ENCODE measurements at places on chromosomes 5 and 9. TPM values are rescaled to one million over a fixed set of nuclear protein-coding genes. Genes with fewer than 3 reads are reported as not detected.

The TXNDC8 gene
- total RNA-seq = not detected

The OR1J2 gene
- not detected for total RNA-seq

The PCDHB7 gene
- 1.2 TPM for total RNA-seq

The LAMC3 gene
- 7.3 TPM for total RNA-seq

The CER1 gene
- total RNA-seq = not detected

The PCDHGA8 gene
- total RNA-seq = 0.51 TPM

The GRXCR2 gene
- not detected for total RNA-seq

DNA sequence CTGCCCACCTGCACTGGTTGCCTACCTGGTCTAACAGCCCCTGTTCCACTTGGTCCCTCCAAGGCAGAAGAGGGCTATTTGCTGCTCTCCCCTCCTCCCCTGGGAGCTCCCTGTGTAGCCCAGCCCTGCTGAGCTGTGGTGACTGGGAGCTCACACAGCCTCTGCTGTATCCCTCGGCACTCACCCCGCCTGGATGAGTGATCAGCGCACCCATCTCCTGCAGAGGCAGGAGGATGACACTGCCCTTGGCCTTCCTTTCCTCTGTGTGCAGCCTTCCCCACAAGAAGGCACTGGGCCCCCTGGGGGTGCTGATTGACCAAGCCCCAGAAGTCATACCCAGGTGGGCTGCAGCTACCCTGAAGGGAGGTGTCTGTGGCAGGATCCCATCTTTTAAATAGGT, 134.2 kb downstream of the ADAMTS2 start:
- DNase-seq = no peak

DNA sequence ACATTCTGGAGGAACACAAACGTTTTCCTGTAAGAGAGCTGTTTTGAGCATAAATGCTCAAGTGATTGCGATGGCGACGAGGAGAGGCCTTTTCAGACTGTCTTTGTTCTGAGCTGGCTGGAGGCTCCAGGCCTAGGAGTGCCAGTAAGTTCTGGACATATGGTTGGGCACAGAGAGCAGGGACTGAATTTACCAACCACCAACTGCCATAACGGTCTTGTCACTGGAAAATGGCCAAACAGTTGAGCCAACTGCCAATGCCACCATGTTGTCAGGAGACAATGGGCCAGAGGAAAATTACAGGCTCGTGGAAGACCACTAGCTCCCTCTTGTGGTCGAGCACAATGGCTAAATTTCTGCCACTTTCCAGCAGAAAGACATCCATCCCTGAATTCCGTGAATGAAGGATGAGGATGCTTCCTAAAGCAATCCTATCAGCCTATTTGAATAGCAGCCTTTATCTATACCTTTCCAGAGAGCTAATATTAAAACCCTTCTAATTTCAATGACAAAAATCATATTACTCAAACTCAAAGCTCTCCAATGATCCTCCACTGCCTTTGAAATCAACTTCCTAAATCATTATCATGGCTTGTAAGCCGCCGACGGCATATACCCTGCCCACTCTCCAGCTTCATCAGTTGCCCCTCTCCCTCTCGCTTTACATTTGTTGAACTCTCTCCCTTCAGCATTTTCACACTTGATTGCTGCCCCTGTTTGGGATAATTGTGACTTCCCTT, 66.9 kb upstream of the GLIS3 start:
- DNase-seq = no peak

DNA sequence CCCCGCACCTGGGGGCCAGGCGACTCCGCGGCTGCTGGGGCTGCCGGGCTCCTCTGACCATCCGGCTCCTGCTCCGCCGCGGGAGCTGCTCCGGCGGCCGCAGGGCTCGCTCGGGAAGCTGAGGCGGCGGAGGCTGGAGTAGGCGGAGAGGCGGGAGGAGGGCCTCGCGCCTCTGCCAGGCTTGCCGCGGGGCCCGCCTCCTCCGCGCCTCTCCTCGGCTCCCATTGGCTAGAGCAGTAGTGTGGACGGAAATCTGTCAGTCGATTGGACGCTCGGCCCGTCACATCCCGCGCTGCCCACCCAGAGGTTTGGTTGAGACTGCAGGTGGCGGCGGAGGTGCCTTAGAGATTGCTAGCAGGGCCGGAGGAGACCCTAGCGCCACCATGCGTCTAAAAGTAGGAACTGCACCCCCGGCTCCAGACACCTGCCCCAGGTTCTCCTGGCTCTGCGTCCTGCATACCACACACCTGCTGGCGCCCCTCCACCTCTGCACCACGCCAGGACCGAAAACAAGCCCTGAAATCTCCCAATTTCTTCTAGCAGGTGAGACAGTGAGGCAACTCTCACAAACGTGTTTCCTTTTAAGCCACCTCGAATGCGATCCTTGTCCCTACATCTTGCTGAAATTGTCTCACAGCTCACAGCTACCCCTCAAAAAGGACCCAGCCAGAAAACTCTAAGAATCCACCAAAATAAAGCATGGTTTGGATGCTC, at the start of gene SCAI:
SCAI (minus strand) TSS at position 152 of the 714 bp plus-strand sequence; CDS start at position 61, 91 bp downstream.
- DNase-seq = peak; percentile 100

DNA sequence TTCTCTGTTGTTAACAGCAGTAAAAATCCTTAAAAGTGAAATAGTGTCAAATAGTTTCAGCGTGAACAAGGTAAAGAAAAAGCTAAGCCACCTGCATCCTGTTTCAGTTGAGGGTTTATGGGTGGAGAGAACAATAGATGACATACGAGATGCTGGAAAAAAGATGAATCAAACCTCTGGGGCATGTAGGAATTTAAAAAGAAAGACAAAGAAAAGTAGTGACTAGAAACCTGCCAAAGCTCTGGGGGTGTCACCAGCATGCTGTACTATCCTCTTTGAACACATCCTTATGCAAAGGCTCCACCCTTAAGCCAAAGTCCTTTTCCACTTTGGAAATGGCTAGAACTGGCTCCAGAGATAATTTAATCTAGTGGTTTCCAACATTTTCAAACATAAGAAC, 22.2 kb downstream of the SCAI start:
- DNase-seq = no peak

GRCh38 chr9:119544492-119544891, 175.3 kb upstream of the BRINP1 start:
- DNase-seq = no peak

GRCh38 chr9:95494416-95495371, 22.1 kb downstream of the PTCH1 start:
- DNase-seq = no peak

GRCh38 chr9:134855900-134856377, 24.7 kb upstream of the FCN2 start:
- no peak for DNase-seq

DNA sequence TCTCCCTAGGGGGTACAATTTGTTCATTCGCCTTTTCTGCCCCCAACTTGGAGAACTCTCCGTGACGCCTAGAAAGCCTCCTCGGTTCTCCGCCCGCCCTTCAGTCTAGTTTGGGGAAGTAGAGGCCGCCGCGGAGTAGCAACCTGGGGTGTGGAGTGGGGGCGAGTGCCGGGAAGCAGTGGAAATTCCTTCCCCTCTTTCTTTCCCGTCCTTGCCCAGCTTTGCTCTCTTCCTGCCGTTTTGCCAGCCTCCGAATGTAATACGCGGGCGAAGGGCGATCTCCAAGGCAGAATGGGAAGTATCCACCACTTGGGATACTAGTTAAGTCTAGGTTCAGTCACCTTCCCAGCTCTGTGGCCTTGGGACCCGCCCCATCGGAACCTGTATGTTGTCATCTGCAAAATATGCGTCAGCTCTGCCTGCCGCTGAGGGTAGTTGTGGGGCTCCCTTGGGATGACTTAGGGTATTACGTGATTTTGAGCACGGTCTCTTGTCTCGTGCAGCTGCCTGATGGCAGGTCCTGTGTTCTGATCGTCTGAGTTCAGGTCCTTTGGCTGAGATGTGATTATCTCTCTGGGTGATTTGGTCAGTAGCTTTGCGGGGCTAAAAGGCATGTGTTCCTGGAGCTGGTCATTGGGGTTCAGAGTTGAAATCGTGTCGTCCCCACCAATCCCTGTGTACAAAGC, 724 bp downstream of the PAM start:
- DNase-seq = no peak

GRCh38 chr9:23683611-23684061, 142.4 kb downstream of the ELAVL2 start:
- DNase-seq = no peak

DNA sequence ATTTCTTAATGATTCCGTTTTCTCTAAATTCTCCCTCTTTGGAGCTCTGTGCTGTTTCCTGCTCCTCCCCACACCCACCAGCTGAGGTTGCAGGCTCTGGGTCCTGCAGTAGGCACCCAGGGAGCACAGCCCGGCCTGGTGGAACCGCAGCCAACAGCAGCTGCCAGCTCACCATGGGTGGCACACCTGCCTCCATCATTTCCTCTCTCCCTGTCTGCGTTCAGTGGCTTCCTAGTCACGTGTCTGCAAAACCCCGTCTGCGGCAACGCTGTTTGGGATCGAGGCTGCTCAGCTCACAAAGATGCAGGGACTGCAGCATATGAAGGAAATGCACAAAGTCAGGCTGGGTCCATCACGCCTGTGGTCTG, 367.8 kb downstream of the IRX2 start:
- DNase-seq = no peak

GRCh38 chr5:125316915-125317535, 570.6 kb upstream of the ZNF608 start:
- DNase-seq = no peak

GRCh38 chr5:140978260-140978659, 12.0 kb downstream of the PCDHAC2 start:
- DNase-seq = no peak

GRCh38 chr9:5910413-5911057, 19.8 kb downstream of the MLANA start:
- DNase-seq = no peak

GRCh38 chr9:128088253-128088945, 20.4 kb downstream of the SLC25A25 start:
- DNase-seq = no peak

DNA sequence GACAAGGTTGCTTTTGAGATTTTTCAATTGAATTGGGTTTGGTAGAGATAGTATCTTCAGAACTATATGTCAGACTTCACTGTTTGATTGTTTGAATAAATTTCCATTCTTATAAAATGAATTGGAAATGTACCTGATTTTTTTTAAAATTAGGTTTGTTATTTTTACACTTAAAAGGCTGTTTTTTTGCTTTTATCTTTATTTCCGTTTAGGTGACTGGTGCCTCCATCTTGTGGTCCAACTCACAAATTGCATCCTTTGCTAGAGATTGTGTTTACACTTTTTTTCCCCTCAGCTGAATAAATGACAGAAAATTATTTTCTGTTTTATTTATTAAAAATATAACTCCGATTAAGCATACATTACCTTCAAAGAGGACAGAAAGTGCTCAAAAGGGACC, 15.6 kb downstream of the NDUFAF2 start:
- DNase-seq = no peak

DNA sequence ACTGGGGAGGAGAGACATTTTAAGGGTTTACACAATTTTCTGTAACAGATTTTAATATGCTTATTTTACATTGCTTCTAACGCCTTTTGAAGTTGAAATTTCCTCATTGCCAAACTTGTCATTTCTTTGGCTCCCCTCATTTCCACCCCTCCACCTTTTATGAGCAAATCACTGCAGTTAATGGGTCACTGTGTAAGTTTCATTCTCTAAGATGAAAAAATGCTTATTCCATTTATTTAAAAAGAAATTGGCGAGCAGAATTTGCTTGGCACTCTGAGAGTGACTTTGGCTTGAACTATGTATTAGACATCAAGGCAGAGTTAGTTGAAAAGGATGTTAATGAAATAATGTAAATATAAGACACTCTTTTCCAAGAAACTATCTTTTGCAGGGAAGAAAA, 66.6 kb downstream of the ITGA1 start:
- DNase-seq = no peak

DNA sequence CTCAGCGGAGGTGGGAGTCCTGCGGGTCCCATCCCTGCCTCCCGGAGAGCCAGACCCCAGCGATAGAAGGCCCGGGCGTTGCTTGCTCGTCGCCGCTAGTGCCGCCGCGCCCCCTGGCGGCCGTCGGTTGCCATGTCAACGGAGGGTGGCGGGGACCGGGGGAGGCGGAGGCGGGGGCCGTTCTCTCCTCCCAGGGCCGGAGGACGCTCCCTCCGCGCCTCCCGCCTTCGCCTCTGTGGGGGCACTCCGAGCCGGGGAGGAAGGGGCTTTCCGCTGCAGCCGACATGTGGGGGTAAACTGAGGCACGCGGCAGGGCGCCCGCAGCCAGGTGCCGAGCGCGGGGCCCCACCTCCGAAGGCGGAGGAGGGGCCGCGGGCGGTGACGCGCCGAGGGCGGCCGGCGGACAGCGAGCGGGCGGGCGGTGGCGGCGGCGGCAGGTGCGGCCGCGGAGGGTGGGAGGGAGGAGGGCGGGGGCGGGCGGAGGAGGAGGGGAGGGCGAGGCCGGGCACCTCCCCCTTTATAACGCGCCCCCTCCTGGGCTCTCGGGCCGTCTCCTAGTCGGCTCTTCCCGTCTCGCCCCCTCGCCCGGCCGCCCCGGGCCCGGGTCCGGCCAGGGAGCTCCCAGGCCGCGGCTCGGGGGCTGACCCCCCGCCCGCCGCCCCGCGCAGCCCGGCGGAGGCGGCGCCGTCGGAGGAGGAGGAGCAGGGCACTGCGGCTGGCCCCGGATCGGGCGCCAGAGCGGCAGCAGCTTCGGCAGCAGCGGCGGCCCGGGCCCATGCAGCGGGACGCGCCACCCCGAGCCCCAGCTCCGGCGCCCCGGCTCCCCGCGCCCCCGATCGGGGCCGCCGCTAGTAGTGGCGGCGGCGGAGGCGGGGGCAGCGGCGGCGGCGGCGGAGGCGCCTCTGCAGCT, 556 bp upstream of the CDK9 start:
- no peak for DNase-seq
